Stimulated activated CD4-positive, alpha-beta T cell treated with anti-CD3 and anti-CD28 coated beads, Interleukin-15, amount 100 ng/mL, for 1 hour (primary cell): ENCODE measurements at places on chromosomes 12 and 14.
A peak's percentile ranks its signal among the peaks of the same experiment; 100 is the strongest.

GRCh38 chr14:33348510-33348909, 409.8 kb downstream of the NPAS3 start:
- DNase-seq: no peak

GRCh38 chr12:123839826-123840225, 77.7 kb downstream of the DNAH10 start:
- no peak for DNase-seq

- DNase-seq: no peak
These were observed 608.4 kb downstream of the LRFN5 start for GRCh38 chr14:42214981-42215491.

DNA sequence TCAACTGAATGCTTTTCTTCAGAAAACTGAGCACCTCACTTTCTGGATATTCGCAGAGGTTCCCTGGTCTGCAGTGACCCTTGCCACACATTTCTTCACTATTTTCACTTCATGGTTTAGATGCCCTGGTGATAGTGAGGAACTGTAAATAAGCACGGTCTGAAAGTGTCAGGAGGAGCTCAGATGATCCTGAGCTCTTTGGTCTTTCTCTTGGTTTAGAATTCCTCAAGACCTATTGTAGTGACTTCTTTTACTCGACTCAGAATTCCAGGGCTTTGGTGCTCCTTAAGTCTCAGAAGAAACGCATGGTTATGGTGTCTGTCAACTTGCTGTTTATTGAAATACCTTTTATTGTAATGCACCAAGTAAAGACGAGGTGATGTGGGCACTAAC, 84.0 kb downstream of the SAMD4A start:
- DNase-seq: no peak

DNA sequence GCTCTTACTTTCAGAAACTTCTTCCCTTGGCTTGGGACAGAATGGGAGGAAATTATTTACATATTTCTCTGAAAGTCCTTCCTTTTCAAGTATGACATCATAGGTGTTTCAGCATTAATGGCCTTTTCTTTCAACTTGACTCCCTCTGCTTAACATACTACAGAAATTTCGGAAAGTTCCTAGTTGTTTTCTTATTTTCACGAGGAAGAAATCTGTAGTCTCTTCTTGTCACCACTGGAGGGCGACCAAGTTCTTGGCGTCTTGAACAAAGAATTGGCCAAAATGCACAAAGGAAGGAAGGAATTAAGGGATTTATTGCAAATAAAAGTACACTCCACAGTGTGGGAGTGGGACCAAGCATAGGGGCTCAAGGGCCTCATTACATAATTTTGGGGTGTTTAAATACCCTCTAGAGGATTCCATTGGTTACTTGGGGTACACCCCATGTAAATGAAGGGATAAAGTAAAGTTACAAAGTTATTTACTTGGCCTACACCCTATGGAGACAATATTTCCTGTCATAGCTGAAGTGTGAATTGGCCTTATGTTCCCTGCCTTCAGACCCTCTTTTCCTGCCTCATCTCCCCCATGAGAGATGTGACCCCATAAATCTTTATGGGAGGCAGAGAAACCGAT, 70.4 kb downstream of the RPL10L start:
- no peak for DNase-seq

- DNase-seq: no peak
These were observed 112.1 kb downstream of the TTC7B start for GRCh38 chr14:90703841-90704737.

GRCh38 chr12:84079626-84080025, 833.0 kb downstream of the SLC6A15 start:
- DNase-seq: no peak

GRCh38 chr12:3398196-3398789, 92.7 kb upstream of the PRMT8 start:
- no peak for DNase-seq

DNA sequence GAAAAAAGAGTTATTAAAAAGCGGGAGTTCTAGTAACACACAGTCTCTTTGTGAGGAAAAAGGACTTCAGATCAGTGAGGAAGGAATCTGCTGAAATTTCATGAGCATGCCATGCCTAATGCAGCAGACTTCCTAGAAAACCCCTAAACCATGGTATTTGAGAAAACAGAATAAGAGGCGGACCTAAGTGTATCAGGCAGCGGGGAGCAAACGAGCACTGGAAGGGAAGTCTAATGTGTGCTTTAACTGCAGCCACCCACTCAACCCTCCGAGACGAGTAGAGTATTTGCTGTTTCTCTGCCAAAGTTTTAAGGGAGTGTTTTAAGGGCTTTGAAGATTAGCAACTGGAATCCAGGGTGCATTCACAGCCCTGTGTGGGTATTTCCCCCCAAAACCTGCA, 36.5 kb downstream of the ACADS start:
- no peak for DNase-seq

GRCh38 chr12:52044292-52044983, 6.8 kb upstream of the NR4A1 start:
- no peak for DNase-seq

GRCh38 chr12:131057722-131058515, 104.2 kb downstream of the ADGRD1 start:
- no peak for DNase-seq

DNA sequence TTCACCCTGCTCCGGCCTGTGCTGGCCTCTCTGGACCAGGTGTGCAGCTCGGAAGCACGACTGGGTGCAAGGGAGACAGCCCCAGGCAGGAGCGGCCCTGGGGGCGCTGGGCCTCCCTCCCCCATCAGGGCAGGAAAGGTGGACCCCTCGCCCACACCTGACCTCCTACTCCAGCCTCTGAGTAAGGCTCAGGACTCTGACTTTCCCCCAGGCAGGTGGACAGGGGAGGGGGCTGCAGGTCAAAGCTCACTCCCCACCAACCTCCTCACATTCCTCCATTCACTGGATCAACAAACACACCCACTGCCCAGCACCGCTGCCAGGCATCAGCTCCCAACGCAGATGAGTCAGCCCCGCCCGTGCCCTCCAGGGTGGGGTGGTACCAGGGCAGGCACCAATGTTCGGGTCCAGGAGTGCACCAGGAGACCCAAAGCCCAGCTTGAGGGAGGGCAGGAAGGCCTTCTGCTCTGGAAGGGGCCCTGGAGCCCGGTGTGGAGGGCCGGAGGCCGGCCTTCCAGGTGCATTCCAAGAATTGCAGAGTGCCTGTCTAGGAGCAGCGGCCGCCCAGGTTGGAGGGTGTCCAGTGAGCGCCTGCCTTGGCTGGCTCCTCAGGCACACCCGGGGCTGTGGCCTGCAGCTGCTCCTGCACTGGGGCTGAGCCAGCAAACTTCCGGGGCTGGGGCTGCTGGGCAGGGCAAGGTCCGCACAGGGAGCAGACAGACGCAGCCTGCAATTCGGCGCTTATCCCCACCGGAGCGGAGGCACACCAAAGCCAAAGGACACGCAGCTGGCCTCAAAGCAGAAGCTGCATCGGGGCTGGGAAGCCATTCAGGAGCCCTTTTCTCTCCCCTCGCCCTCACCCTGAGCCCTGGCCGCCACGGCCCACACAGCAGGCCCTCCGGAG, 1.6 kb upstream of the INF2 start:
- DNase-seq: no peak

- peak; percentile 51 for DNase-seq
These were observed 185.6 kb upstream of the C14orf180 start for GRCh38 chr14:104393898-104394381.

- no peak for DNase-seq
These were observed 241.6 kb downstream of the EGLN3 start for GRCh38 chr14:33709283-33709682.

GRCh38 chr12:93297032-93297431, 80.7 kb upstream of the NUDT4 start:
- no peak for DNase-seq
